ENCODE measurements at places on chromosomes 3 and 15.
A peak's percentile ranks its signal among the peaks of the same experiment; 100 is the strongest.

DNA sequence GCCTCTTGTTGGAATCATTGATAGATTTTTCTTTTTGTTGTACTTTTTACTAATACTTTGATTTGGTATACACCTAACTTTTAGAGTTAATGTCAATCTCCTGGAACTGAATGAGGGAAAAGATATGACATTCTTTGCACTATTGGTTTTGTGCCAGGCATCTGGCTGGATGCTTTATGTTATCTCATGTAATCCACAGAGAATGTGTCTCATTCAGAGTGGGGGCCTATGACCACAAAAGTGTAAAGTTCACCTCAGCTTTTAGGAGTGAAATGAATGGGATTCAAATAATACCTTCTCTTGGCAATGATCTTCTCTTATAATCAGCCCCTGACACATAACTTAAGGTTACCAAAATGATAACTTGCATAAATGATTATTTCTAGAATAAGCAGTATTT lies 329.1 kb upstream of the ROPN1 start:
- no peak for DNase-seq

DNA sequence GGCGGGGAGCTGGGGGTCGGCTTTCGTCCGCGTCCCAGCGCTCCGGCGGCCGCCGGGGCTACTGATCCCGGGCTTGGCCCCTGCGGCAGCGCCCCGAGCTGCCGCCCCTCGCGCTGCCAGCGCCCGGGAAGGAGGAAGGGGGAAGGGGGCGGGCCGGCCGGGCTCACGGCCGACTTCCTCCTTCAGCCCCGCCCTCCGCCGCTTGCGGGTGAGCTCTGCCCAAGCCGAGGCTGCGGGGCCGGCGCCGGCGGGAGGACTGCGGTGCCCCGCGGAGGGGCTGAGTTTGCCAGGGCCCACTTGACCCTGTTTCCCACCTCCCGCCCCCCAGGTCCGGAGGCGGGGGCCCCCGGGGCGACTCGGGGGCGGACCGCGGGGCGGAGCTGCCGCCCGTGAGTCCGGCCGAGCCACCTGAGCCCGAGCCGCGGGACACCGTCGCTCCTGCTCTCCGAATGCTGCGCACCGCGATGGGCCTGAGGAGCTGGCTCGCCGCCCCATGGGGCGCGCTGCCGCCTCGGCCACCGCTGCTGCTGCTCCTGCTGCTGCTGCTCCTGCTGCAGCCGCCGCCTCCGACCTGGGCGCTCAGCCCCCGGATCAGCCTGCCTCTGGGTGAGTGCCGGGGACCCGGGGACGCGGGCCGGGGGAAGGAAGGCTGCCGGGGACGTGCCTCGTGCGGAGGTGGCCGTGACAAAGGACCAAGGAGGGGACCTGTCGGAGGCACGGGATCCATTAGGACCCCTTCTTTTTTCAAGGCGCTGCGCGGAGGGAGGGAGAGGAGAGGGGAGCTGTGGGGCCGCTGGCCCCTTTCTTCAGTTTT lies at the start of gene SEMA4B:
Gene SEMA4B, plus strand, starts transcription at position 201 of the 814 bp plus-strand sequence. Its CDS starts 249 bp downstream, at position 450.
- DNase-seq = peak; percentile 11

DNA sequence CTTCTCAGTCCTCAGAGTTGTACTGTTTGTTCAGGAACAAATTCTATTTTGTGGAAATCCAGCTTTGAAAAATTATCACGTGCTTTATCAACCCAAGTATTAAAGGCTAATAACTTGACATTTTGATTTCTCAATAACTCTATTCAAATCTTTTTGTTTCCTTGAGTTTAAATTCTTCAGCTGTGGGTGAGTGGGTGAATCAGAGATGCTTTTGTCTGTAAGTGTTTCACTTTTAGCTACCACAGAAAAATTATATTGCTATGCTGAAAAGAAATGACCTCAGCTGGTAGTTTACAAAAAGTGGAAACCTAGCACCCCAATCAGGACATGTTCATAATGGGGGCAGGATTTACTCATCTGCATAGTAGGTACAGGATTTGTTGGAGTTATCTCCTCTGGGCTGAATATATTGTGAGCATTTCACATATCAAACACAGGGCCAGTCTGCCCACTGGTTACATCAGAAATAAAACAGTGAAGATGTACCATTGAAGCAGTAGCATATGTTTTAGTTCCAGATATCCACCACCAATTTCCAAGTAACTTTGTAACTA lies 30.5 kb downstream of the MINDY4B start:
- DNase-seq = no peak

GRCh38 chr15:40336744-40337122 lies 4.0 kb downstream of the CCDC9B start:
- no peak for DNase-seq

- DNase-seq = no peak
These were observed 145.3 kb upstream of the MBNL1 start for GRCh38 chr3:152123457-152123856.

DNA sequence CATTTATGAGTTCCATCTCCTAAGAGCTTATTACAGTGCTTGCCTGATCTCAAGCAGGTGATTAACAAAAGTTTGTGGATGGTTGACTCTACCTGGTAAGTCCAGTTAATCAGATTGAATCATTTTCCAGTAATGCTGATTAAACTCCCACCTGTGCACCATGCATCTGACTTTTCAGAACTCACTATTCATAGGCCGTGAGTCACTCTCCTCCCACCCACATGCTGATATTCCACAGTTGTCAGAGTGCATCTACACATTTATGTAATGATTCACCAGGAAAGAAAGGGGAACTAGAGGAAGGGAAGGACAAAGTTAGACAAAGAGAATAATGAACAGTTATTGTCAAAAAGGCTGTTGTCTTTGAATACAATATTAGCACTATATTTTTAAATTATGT lies 106.2 kb upstream of the UBE3A start:
- no peak for DNase-seq

DNA sequence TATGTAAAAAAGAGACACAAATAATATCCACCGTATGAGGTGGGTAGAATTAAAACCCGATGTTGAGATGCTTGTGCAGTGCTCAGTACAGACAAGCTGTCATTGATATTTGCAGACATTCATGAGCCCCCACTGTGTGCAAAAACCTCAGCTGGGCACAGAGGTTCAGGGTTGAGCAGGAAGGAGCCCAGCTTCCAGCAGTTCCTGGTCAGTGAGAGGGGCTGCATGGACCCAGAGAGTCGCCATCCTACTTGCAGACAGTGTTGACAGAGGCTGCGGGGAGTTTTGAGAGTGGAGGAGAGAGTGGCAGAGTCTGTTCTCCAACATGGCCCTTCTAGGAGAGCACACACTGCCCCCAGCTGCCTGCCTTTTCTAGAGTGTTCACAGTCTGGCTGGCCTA lies 6.1 kb upstream of the LTF start:
- no peak for DNase-seq

DNA sequence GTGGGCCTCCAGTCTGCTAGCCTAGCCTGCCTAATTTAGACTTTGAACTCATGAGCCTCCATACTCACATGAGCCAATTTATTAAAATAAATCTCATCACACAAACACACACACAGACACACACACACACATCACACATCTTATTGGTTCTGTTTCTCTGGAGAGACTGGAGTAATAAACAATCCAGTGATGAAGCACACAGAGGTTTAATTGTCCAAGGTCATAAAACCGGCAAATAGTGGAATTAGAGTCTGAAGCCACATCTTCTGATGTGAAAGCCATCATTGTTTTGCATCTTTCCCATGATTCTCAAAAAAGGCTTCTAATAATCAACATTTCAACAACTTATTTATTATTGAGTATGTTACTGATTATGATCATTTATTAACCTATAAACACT lies 249.4 kb upstream of the KCNH8 start:
- DNase-seq = no peak

- no peak for DNase-seq
These were observed at the start of gene ANXA2 for GRCh38 chr15:60397772-60398445. Gene ANXA2 (minus strand): TSS chr15:60397986. CDS start chr15:60386075, 11,911 bp downstream.

DNA sequence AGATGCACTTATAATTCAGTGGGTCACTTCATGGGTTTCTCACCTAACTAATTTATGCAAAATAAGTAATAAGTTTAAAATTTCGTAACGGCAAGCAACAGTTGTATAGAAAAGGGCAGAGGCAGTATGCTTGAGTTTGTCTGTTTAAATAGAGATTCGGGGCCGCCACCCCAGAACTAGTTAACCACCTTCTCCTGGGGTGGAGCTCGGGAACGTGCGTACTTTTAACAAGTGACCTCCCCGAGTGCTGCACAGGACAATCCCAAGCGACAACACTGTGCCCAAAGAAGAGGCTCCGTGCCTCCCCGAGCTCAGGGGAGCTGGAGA lies 439 bp downstream of the SSR3 start:
- no peak for DNase-seq

Data from NCI-H1092 (cell line).